Naive thymus-derived CD8-positive, alpha-beta T cell (primary cell): ENCODE measurements at places on chromosomes 16 and 17.

DNA sequence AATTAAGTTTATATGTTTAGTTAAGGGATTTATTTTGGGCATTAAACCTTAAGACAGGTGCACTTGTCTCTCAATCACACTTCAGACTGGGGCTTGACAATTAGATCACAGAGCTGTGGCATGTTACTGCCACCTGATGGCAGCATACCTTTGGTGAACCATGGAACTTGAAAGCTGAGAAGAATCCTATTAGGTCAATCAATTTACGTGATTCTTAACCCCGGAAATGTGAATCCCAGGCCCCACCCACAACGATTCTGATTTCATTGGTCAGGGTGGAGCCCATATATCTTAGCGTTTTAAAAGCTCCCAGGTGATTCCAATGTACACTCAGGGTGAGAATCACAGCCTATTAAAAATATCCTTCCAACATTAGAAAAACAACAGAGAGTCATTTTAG, 91.0 kb downstream of the GSG1L start:
- peak; percentile 6 for DNase-seq

DNA sequence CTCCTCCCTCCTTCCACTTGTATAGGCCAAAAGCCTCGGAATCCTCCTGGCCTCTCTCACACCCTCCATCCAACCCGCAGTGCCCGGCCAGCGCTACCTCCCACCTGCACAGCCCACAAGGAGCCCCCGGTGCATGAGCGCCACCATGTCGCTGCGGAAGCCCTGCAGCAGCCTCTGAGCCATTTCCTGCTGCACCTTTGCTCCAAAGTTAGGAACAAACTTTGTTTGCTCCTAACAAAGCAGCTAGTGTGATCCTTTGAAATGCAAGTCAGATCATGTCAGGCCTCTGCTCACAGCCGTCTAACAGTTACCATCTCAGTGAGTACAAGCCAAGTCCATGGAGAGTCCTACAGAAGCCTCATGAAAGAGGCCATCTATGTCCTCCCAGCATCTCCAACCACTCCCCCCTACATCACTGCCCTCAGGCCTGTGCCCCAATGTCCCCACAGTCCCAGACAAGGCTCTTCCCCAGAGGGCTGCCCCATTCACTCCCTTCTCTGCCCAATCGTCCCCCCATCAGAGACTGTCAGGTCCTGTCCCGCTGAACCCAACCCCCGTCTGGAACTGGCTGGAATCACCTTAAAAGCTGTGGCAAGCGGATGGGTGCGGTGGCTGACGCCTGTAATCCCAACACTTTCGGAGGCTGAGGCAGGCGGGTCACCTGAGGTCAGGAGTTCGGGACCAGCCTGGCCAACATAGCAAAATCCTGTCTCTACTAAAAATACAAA, 7.5 kb downstream of the DCAKD start:
- no peak for DNase-seq

DNA sequence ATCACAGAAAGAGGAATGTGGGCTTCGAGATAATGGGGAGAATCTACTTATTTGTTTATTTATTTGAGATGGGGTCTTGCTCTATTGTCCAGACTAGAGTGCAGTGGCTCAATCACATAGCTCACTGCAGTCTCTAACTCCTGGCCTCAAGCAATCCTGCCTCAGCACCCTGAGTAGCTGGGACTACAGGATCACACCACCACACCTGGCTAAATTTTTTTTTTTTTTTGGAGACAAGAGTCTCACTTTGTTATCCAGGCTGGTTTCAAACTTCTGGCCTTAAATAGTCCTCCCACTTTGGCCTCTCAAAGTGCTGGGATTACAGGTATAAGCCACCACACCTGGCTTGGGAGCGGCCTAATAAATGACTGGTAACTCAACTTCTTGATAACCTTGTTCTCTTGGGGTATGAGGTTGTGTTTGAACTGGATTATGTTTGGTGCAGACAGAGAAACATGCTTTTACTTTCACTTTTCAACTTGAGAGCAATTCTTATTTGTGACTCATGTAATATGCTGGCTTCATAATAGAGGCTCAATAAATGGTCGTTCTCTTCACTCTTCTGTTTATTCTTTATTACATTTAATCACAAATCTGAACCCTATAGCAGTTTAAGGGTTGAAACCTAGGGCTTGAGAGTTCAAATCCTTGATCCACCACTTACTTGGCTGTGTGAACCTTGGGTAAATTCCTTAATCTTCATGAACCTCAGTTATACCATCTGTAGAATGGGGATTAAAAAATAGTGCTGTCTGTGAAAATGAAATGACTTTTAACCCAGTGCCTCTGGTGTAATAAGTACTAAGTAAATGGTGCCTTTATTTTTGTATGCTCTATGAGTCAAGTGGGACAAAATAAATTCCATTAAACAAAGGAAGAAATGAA, 129.1 kb upstream of the HS3ST2 start:
- DNase-seq: no peak

- no peak for DNase-seq
Observed at GRCh38 chr17:18181358-18181757, 2.3 kb upstream of the ALKBH5 start.

DNA sequence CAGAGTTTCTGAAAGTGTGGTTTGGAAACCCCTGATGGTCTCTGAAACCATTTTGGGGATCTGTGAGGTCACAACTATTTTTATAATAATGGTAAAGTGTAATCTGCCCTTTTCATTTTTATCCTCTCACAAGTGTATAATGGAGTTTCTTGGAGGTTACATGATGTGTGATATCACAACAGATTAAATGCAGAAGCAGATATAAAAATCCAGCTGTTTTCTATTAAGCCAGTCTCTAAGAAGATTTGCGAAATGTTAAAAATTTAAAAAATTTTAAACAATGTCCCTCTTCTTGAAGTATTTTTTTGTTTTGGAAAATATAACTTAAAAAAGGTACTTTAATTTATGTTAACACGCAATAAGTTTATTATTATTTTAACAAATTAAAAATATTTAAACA, 48.7 kb downstream of the RPGRIP1L start:
- no peak for DNase-seq

DNA sequence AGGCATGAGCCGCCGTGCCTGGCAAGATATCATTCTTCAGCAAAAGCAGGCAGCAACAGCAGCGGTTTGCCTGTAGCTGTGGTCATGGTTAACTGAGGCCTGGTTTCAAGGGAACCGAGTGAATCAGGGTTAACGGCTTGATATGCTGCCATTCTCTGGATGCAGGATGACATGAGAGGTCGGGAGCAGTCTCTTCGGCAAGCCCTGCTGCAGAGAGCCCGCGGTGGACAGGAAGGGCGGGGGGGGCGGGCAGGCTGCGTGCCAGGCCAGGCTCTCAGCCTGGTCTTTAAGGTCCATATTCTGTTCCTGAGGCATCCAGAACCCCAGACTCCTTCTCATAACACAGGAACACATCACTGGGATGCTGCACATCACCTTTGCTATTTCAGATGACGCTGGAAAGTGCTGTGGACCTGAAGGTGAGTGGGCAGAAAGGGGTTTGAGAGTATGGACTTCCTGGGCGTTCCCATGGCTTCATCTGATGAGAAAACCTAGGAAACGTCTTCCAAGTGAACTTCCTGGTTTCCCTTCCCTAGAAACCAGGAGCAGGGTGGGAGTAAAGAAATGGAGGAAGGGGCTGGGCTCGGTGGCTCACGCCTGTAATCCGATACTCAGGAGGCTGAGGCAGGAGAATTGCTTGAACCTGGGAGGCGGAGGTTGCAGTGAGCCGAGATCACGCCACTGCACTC, 165.6 kb upstream of the RPH3AL start:
- no peak for DNase-seq

DNA sequence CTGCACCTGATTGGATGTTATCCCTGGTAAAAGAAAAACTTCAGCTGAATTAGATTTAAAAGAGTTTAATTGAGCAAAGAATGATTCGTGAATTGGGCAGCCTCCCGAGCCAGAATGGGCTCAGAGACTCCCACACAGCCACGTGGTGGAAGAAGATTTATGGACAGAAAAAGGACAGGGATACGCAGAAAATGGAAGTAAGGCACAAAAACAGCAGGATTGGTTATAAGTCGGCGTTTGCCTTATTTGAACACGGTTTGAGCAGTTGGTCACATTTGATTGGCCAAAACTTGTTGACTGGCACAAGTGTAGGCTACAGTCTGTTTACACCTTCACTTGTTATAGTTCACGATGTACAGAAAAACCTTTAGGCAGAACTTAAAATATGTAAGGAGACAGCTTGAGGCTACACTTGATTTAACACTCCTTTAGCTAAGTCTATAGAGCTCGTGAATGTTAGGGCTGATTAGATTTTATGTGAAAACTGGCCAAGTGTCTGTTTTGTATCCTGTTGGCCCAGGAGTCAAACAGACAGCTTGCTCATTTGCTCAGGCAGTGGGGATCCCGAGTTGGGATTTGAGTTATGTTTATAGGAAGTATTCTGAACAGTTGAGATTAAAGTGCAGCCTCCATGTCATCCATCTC, 119.5 kb upstream of the SHISA6 start:
- DNase-seq: no peak

DNA sequence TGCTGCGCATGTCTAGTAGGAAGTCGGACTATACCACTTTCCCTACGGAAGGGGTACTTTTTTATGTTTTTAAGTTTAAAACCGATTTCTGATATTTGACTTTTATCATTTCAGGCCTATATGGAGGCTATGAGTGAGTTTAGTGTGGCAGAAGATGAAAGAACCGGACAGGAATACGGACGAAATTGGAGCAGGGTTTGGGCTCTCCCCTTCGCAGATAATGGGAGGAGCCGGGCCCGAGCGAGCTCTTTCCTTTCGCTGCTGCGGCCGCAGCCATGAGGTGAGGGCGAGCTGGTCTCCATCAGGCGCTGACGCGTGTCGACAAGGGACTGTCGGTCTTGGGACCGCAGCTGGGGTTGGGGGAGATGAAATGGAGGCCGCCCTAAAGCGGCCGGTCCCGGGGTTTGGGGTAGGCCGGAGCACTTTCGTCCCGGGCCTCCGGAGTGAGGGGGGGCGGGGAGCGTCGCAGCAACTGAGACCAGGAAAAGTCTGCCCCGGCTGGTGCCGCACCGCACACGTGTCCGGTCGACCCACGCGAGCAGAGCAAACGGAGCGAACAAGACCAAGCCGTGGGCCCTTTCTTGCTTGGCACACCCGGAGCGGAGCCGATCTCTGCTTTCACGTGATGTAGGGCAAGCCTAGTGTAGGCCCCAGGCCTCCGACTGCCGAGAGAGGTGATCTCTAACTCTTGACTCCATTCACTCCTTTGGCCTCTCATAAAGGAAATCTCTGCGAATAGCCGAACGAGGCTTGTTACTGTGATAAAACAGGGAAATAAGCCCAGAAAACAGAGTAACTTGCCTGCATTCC, at the start of gene RPL19:
RPL19 (plus strand) TSS at position 214 of the 810 bp plus-strand sequence; CDS start at position 276, 62 bp downstream.
- DNase-seq: peak; percentile 75

- DNase-seq: no peak
Observed at GRCh38 chr17:52710363-52710901, 551.9 kb upstream of the CA10 start.

DNA sequence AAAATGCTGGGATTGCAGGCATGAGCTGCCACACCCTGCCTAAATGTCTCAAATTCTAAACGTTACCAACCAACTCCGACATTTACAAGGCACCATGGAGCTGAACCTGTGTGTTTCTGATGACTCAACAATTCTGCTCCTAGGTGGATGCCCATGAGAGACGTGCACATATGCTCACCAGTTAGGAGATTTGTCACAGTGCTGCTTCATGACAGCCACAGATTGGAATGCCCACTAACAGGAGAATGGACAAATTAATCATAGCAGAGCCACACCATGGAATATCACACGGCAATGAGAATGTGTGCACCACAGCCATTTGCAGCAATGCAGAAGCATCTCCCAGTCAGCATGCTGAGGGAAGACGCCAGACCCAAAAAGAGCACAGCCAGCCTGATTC, 8.0 kb upstream of the KCNG4 start:
- DNase-seq: no peak

- no peak for DNase-seq
Observed at GRCh38 chr16:62058412-62058811, 22.2 kb upstream of the CDH8 start.

GRCh38 chr16:11640987-11641817, 27.1 kb upstream of the SNN start:
- peak; percentile 39 for DNase-seq

- no peak for DNase-seq
Observed at GRCh38 chr17:48615963-48616716, 1.0 kb upstream of the HOXB8 start.

DNA sequence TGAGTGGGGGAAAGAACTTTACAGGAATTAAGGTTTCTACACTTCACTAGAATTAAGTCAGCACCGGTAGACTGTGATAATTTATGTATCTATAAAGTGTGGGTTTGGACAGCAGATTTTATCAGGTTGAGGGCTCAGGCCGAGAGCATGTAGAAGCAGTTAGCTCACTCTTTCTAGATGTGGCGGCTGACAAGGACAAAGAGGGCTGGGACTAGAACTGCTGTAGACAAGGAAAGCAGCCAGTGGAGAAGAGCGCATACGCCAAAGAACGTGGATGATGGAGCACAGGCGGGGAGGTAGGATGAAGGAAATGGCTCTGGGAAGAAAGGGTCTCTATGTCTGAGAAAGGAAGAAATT, 504 bp upstream of the GOSR1 start:
- DNase-seq: no peak

DNA sequence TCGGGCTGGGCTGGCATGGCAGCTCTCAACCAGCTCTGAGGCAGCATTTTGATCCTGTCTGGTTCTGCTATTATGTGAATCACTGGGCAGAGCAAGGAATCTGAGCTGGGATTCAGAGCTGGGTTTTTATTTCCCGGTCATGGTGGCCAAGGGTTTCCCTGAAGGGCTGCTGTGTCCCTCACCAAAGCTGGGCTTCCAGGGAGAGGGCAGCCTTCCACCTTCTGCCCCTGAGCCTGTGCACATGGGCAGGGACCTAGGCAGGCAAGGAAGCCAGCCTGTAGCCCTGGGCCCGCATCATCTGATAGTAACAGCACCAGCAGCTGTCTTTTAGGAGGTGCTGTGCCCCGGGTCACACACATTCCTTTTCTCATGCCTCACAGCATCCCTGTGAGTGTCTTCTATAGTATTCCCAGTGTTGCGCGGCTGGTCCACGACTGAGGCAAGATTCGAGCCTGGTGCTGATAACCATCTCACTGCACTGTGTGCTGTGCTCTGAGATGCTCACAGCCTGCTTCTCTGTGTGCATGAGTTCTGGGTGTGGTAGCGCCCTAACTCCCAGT, 85.3 kb upstream of the PLCG2 start:
- DNase-seq: no peak

DNA sequence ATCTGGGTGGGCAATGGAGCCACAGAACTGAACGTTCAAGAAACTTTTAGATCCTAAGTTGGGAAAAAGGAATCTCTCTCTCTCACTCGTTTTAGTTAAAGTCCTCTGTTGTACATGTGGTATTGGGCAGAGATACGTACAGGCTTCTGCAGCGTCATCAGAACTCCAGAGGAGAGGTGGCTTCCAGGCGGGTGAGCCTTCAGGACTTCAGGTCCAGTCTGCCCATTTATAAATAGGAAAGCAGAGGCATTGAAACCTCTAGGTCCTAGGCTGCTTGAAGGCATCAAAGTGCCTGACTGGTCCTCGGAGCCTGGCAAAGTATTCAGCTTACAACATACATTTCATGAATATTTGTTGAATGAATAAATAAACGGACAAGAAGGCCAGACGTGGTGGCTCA, 8.1 kb upstream of the TNFRSF13B start:
- no peak for DNase-seq
